Panc1 (cell line): ENCODE measurements at places on chromosomes 2 and 18. TPM values are rescaled to one million over a fixed set of nuclear protein-coding genes. Genes with fewer than 3 reads are reported as not detected.

GRCh38 chr2:126882181-126882580 is 16.5 kb upstream of the TEX51 start:
- DNase-seq, result no peak

Gene STPG4
- total RNA-seq, result 0.36 TPM

Gene NT5DC4
- not detected for total RNA-seq

Gene TFCP2L1
- total RNA-seq, result 4.9 TPM

- no peak for DNase-seq
Measured at GRCh38 chr2:225366731-225367130, 32.8 kb upstream of the NYAP2 start.

Gene NXPH2
- total RNA-seq, result 5.4 TPM

Gene UGT1A3
- not detected for total RNA-seq

DNA sequence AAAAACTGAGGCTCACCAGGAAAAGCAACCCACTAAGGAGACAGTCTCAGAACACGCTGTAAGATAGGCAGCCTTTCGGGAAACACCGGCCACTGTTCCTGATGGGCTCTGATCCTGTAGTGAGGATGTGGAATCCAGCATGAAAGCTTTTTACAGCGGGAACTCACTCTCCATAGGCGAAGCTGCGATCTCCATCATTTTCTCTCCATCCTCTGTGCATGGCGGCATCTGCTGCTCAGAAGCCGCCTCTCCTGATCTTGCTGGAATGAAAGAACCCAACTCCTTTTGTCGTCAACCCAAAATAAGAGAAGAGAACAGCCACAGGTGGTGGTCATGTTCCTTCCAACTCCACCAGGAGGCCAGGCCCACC is 49.9 kb downstream of the TMEM18 start:
- no peak for DNase-seq

Gene PARD6G
- 5.2 TPM for total RNA-seq

Gene CCNT2
- total RNA-seq, result 29.6 TPM

Gene COL5A2
- 144 TPM for total RNA-seq

DNA sequence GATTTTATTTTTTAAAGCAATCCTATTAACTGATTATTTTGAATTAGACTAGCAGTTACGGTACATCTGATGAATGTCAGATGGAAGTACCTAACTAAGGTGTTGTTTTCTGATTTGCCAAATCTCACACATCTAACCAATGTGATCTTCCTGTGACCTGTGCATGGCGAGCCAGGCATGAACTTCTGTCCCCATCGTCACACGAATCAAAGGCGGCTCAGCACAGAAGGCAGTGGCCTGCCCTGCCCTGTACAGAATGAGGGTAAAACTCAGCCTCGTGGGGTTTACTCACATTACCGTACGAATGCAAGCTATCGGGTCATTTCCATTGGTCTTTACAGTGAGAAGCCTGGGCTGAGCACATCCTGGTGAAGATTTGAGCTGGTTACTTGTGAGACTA is 87.3 kb downstream of the WDSUB1 start:
- DNase-seq, result no peak

DNA sequence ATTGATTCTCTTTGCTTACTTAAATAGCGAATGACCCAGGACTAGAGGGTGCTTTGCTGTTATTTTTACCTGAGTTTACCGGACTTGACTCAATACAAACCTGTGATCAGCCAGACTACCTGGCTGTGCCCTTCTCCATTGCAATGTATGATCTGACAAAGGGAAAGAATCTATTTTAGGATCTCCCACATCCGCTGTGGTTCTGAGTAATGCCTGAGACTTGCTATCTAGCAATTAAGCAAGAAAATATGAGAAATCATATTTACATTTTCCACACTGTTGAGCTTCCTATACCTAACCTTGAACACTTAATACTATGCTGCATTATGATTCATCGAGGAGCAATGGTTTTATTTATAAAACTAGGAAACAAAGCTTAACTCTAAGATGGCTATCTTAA is 215.2 kb downstream of the RAD51AP2 start:
- peak; percentile 5 for DNase-seq

- DNase-seq, result no peak
Measured at GRCh38 chr18:12021596-12021995, 40.3 kb downstream of the IMPA2 start.

DNA sequence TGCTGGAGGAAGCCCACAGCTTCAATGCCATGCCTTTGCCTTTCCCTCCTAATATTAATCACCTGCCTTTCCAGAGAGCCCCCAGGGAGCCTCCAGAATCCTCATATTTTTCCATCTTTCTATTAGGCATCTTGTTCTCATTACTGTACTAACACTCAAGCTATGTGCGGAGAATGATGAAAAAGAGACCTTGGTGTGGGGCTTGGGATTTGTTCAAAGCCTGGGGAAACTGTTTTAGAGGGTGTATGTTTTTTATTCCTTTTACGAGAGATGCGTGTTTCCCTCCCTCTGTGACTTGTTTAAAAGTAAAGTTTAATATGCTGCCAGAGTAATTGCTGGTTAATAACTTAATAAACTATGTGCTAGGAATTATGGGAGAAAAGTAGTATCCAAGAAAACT is 102.4 kb upstream of the ZFP36L2 start:
- no peak for DNase-seq

- DNase-seq, result no peak
Measured at GRCh38 chr18:22074282-22075070, 94.9 kb upstream of the GATA6 start.

- peak; percentile 12 for DNase-seq
Measured at GRCh38 chr18:38940863-38941531, 1375.4 kb upstream of the CELF4 start.

GRCh38 chr2:200856806-200857205 is 7.7 kb downstream of the CLK1 start:
- DNase-seq, result no peak

GRCh38 chr2:182852801-182853200 is 13.6 kb downstream of the FRZB start:
- DNase-seq, result no peak

DNA sequence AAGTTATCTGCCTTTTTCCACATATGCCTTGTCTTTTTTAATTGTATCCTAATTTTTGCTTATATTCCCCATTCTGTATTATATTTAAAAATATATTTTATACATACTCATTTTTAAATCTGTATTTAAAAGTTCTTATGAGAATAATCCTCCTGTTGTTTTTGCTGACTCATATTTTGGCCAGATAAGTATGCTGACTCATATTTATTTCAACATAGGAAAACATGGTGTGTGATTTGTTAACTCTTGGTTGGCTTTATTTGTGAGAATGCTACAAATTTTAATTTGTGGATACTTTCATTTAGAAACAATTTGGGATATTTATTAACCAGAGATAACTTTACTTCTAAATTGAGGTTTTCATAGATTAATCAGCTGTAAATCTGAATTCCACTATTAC is 587.7 kb downstream of the CPS1 start:
- no peak for DNase-seq

Gene TBR1
- total RNA-seq, result not detected

DNA sequence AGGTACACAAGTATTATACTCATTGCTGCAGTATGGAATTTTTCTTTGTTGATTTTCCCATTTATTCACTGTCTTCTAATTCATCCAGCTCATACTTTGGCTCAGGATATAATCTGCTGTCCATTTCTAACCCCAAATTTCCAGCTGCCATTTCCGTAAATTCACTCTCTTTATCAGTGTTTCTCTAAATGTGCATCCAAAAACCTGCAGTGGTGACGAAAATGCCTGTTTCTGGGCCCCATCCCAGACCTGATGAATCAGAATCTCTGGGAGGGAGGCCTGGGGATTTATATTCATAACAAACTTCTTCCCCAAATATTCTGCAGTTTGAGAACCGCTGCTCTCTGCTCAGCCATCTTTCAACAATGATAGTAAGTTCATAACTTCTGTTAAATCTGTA is 86.6 kb downstream of the VWC2L start:
- DNase-seq, result no peak

- DNase-seq, result no peak
Measured at GRCh38 chr2:235444101-235444597, 49.7 kb upstream of the AGAP1 start.

DNA sequence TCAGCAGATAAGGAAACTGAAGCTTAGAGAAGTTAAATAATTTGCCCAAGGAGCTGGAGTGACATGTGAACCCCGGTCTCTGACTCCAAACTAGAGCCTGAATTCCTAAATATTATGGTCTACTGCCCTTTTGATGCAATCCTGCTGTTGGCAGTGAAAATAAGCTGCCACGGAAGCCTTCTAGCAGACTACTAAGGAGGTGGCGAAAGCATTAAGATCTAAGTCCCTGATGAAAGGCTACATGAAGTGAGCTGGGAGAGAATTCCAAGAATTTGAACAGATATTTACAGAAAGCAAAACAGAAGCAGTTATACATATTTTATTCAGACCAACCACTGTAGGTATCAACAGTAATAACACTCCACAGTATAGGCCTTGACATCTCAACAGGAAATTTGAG is 28.1 kb downstream of the TRMT61B start:
- no peak for DNase-seq

DNA sequence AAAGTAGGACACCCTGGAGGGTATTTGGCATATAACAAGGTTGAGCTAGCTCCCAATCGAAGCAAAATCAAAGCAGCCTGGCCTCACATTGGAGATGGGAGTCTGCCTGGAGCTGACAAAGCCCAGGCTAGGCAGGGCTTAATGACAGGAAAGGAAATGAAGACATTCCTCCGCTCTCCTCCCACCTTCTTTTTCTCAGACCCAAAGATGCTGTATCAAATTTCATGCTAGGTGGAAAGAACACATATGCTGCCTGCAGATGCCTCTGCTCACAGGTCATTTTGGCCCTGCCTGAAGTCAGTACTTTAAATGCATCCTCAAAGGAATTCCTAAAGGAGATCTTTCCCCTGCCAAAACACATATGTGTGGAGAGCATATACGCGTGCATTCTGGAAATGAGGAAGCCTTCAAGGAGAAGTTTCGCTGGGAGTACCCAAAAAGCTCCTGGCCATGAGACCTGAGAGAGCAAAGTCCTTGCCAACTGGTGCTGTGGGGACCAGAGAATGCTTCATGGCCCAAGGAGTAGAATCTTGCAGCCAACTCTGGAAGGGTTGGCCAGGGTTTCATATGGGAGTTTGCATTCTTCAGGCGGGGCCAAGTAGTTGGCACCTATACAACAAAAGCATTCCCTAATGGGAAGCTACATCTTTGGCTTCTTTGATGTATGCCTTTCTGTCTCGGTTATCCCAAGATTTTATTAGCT is 88.0 kb downstream of the AQP4 start:
- no peak for DNase-seq

Gene SATB2
- 43.2 TPM for total RNA-seq

Gene FKBP7
- total RNA-seq, result 1.8 TPM

DNA sequence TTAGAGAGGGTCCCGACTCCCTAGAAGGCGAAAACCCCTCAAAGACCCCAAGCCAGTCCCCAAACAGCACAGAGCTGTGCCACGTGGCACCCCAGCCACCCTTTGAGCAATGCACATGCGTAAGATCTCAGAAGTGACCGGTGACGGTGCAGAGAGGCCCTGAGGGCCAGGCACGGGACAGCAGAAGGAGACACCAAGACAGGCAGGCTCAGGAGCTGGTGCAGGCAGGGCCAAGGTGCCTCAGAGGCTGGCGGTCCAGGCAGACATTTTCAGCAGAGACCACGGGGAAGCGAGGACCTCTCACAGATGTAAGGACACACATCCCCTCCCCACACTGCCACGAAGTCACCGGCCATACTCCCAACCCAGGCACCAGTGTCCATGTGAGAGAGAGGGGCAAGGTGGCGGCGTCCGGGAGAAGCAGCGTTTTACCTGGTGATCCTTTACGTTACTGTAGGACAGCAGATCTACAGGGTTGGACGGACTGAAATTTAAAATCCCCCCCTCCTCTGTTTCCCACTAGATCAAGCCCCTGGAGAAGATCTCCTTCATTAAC is 2.0 kb upstream of the RAB17 start:
- DNase-seq, result no peak

GRCh38 chr2:147614979-147615470 is 229.8 kb upstream of the ACVR2A start:
- no peak for DNase-seq

Gene PDK1
- total RNA-seq, result 11.7 TPM

Gene RALBP1
- total RNA-seq, result 70.0 TPM

Gene HRH4
- not detected for total RNA-seq

DNA sequence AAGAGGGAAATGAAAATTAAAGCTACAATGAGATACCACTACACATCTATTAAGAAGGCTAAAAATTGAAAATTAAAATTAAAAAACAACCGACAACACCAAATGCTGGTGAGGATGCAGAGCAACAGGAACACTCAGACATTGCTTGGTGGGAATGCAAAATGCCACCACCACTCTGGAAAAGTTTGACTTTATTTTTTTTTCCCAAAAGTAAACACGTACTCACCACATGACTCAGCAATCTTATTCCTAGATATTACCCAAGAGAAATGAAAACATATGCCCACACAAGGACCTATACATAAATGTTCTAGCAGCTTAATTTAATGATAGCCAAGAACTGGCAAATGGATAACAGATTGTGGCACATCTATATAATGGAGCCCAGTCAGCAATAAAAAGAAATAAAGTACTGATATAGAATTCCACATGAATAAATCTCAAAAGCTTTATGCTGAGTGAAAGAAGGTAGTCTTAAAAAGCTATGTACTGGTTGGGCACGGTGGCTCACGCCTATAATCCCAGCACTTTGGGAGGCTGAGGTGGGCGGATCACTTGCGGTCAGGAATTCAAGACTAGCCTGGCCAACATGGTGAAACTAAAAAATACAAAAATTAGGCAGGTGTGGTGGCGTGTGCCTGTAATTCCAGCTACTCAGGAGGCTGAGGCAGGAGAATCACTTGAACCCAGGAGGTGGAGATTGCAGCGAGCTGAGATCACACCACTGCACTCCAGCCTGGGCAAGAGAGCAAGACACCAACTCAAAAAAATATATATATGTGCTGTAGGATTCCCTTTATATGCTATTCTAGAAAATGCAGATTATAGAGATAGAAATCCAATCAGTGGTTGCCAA is 4.2 kb upstream of the PROC start:
- no peak for DNase-seq

Gene TPO
- total RNA-seq, result not detected

GRCh38 chr2:71802556-71802955 is 345.1 kb downstream of the CYP26B1 start:
- DNase-seq, result no peak

DNA sequence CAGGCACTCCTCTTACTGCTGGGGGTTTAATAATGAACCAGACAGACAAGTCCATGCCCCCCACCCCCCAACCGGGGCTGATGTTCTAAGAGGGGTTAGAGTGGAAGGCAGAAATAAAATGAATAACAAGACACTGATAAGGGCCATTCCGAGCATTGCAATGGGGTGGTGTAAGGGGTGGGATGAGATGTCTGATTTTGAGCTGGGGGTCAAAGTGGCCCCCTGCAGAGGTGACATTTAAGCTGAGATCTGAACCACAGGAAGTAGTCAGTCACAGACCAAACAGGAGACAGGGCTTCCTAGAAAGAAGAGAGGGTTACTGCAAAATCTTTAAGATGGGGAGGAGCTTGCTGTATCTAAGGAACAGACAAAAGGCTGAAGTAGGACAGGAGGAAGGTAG is 180.6 kb upstream of the SH3BP4 start:
- no peak for DNase-seq

GRCh38 chr18:48061781-48062570 is 131.5 kb upstream of the SMAD2 start:
- DNase-seq, result no peak

- DNase-seq, result no peak
Measured at GRCh38 chr2:49832555-49832954, 678.2 kb upstream of the FSHR start.

- DNase-seq, result no peak
Measured at GRCh38 chr18:64720781-64721464, 572.0 kb upstream of the LINC00305 start.
